Activated CD4-positive, alpha-beta T cell treated with anti-CD3 and anti-CD28 coated beads, Interleukin-2, Interleukin-4, amounts not matched to agents 100 ng/mL and 50 ng/mL, durations not matched to agents 16 hours and 8 hours (primary cell): ENCODE measurements at places on chromosomes 6 and 20.
A peak's percentile ranks its signal among the peaks of the same experiment; 100 is the strongest.

- no peak for DNase-seq
These were observed 12.8 kb upstream of the MANBAL start for GRCh38 chr20:37276494-37277252.

DNA sequence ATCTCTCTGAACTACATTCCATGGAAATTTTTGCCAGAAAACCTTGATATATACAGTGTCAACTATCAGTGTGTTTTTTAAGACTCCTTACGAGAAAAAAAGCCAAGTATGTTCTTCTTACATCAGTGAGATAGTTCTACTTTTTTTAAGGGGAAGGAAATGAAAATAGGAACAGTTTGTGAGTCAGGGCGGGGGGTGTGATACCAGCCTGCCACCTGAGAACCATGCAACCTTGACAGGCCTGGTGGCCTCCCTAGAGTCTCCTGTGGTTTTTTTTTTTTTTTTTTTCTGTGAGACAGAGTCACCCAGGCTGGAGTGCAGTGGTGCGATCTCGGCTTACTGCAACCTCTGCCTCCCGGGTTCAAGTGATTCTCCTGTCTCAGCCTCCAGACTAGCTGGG, 96.3 kb upstream of the GCM1 start:
- no peak for DNase-seq

- no peak for DNase-seq
These were observed at the start of gene DAAM2 for GRCh38 chr6:39791850-39792539. Gene DAAM2 (plus strand): TSS chr6:39792376. CDS start chr6:39856303, 63,927 bp downstream.

DNA sequence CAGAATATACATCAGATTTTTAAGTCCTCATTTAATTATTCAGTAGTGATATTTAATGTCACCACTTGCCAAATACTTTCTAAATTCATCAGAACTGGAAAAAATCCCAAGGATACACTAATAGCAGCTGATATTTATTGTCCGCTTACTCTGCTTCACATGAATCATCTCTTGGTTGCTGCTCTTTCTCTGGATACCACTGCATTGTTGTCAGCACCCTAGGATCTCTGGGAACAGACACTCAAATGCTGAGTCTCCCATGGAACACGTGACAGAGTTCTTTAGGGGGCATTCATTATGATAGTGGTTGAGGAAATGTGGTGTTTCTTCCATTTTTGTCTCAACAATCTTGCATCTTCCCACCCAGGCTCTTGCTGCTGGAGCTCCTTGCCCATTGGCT, 318.0 kb downstream of the RFPL4B start:
- no peak for DNase-seq

- no peak for DNase-seq
These were observed at the start of gene TREM1 for GRCh38 chr6:41286544-41287346. Gene TREM1 (minus strand): TSS chr6:41286682. CDS start chr6:41286655, 27 bp downstream.

GRCh38 chr6:156189714-156190113, 587.5 kb upstream of the ARID1B start:
- no peak for DNase-seq

- peak; percentile 94 for DNase-seq
These were observed 50.3 kb downstream of the MYB start for GRCh38 chr6:135231469-135231844.

- no peak for DNase-seq
These were observed 33.6 kb upstream of the HLA-A start for GRCh38 chr6:29908710-29909109.

- no peak for DNase-seq
These were observed 91.2 kb upstream of the SCP2D1 start for GRCh38 chr20:18722371-18722770.

DNA sequence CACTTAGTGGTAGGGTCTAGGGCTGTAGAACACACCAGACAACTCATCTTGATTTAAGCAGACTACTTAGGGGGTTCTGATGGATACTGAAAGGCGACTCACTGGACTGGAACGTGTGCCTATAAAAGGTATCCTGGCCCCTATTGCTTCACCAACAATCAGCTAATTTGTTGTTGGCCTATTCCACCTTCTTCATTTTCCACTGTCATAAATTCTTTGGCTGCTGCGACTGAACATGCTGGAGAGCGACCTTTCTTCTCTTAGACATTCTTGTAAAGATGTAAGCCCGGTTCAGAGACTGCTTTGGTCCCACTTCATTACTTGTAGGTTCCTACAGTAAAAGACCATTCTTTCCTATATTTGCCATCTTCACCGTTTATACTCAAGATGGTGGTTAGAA, 609.9 kb upstream of the CITED2 start:
- DNase-seq: no peak

DNA sequence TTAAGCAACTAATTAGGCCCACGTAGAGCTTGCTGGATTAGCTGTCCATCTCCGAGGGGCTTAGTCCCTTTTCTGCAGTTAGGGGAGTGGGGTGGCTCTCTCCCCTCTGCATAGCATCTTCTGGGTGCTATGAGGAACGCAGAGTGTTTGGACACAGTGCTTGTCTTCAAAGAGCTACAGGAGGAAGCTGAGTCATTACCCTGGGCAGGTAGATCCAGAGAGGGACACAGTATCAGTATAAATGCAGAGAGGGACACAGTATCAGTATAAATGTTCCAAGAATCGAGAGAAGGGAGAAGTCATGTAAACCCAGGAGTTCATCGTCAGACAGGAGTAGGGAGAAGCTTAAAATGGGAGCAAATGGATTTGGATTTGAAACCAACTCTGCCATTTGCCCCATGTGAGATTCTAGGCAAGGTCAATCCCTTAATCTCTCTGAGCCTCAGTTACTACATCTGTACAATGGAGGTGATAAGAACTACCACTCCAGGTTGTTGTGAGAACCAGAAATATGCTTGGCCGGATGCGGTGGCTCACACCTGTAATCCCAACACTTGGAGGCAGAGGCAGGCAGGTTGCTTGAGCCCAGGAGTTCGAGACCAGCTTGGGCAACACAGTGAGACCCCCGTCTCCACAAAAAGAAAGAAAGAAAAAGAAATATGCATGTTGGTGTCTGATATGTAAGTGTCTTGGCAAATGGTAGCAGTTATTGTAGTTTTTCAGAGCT, 5.5 kb upstream of the GHRH start:
- no peak for DNase-seq

DNA sequence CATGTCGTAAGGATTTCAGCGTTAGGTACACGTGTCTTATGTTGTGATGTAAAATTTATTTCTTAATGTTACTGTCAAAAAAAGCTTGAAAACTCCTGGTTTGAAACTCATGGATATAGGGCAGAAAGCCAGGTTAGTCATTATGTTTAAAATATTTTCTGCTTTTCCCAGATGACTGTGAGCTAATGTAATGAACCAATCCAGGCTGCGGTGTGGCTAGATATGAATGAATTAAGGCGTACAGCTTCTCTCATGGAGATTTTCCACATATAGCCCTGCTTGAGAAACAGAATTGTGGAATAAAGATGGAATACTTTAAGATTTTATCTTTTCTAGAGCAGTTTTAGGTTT, 80.3 kb upstream of the STMND1 start:
- no peak for DNase-seq

GRCh38 chr6:166877906-166878305, 78.4 kb downstream of the RNASET2 start:
- DNase-seq: no peak

DNA sequence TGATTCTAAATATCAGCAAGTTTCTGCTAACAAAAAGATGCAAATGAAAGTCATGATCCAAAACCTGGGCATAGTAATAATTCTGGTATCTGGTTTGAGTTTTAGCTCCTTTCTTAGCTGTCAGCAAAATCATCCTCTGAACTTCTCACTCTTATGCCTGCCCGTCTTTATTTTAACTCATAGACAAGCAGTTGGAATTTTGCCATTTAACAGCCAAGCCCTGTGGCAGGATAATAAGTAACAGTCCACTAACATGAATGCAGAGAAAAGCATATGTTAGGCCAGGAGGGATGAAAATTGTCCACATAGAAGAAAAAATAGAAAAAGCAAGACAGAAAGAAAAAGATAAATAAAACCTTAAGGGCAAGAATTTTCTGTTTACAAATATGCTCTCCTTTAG, 170.0 kb upstream of the LAMA2 start:
- no peak for DNase-seq

DNA sequence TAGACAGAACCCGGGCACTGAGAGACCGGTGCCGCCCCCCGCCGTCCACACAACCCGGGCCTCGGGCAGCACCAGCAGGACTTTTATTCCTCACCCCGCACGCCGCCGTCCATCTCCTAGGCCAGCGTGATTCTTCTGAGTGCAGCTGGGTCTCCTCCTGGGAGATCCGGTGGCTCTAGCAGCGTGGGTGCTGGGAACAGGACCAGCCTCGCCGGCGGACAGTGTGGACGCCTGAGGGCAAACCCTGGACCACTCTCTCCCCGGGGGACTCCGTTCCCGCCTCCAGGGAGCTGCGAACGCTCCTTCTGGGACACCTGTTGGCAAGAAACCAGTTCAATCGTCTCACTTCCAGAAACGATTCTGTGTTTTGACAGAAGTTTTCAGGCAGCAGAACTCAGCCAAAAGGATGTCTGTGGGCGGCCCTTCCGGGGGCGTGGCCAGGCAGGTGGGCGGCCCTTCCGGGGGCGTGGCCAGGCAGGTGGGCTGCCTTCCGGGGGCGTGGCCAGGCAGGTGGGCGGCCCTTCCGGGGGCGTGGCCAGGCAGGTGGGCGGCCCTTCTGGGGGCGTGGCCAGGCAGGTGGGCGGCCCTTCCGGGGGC, 130.7 kb downstream of the DLL1 start:
- peak; percentile 22 for DNase-seq

DNA sequence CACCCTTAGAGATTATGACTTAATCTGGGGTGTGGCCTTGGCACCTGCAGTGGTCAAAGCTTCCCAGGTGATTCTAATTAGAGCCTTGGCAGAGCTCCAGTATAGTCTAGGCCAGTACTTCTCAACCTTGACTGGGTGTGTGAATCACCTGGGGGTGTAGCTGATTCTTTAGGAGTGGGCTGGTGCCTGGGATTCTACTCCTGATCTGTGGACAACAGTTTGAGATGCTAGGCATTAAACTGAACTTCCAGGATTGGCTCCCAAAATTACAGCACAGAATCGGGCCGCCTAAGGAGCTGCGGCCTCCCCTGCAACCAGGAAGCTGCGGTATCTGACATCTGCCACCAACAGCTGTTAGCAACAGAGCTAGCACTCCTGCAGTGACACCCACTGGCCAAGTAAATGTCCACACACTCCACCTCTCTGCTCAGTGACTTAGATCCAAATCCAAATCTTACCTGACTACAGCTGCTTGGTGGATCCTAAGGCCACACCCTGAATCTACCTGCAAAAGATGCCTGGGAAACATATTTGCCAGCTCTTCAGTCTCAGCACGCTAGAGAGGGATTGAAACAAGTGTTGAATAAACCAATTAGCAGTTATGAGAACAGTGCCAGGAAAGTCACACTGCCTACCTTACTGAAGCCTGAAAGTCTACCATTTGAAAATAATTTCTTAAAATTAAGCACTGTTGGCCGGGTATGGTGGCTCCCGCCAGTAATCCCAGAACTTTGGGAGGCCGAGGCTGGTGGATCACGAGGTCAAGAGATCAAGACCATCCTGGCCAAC, 126.7 kb downstream of the UNC5CL start:
- DNase-seq: peak; percentile 55

DNA sequence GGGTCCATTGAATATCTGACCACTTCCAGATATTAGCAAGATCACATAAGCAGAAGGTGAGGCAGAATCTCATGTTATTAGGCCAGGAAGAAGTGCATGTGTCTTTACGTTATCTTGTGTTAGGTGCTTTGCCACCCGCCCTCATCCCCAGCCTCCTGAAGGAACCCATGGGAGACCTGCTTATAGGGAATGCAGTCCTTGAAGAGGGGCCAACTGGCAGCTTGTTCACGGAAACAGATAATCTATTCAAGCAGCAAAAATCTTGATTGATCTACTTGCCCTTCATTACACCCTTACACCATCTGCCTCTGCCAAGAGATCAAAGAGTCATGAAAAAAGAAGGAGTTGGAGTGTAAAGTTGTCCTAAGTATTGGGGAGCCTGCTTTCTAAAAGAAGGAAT, 576.4 kb downstream of the HTR1B start:
- no peak for DNase-seq

GRCh38 chr6:53803081-53803860, 8.5 kb downstream of the LRRC1 start:
- no peak for DNase-seq

DNA sequence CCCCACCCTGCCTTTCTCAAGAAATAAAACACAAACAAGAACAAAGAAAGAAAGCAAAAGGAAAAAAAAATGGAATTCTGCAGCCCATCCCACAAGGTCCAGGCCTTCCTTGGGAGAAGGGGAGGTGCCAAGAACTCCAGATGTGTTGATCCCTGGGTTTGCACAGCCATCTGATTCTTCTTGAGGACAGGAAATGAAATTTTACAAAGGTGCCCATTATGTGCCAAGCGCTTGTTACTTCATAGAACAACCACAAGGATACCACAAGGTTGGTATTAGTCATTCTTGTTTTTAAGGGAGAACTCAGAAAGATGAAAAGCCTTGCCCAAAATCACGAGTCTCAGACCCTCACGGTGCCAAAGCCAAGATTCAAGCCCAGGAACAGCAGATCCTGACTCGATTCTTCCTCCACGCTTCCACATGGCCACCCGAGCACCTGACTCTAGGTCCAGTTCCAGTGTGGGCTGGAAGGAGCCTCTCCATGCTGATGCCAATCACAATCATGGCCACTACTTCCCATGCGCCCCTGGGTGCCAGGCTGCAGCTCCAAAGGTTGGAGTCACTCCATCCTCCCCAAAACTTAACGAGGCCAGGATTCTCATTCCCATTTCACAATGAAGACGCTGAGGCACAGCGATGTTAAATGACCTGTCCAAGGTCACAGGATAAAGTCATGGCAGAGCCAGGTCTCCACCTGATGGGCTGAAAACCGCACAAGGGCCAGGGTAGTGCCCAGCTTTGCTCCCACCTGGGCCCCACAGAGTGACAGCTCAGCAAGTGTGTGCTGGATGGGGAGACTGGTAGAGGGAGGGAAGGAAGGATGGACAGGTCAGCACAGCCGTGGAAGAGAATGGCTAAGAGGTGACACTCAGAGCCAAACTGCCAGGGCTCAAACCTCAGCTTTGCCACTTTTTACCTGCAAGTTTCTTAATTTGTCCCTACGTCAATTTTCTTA, 66.7 kb upstream of the TOP1 start:
- peak; percentile 61 for DNase-seq

DNA sequence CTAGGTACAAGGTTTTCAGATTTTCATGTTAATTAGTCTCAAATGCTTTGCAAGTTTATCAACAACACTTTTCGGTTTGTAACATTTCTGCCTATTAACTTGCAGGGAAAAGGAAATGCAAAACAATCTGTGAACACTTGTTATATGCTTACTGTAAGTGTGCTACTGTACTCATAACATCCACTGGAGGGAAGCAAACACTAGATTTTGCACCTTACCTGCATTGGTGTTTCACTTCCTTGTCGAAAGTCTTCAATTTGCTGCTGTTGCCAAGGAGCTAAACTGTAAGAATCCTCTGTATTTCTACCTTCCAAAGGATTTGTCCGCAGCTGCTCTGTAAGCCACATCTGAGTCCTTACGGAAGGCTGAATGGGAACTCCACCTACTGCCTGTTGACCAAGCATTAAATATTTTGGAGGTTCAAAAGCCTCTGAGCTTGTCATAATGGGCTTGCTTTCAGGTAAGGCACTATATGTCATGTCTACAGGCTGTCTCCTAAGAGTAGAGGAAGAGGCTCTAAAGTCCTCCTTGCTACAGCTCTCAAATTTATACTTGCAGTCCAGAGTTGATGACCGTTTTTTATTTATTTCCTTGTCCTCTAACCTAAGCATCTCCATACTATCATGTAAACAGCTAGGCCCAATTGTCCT, 17.3 kb downstream of the PLN start:
- peak; percentile 46 for DNase-seq
